ENCODE measurements at places on chromosomes 3 and 15. TPM values are rescaled to one million over a fixed set of nuclear protein-coding genes. Genes with fewer than 3 reads are reported as not detected.

Gene RTP4
- polyA plus RNA-seq: 1.8 TPM

Gene TMEM108
- 0.57 TPM for polyA plus RNA-seq

Gene ZNF660
- polyA plus RNA-seq: 0.49 TPM

Gene PHC3
- polyA plus RNA-seq: 5.7 TPM

Gene GREM1
- 0.04 TPM for polyA plus RNA-seq

DNA sequence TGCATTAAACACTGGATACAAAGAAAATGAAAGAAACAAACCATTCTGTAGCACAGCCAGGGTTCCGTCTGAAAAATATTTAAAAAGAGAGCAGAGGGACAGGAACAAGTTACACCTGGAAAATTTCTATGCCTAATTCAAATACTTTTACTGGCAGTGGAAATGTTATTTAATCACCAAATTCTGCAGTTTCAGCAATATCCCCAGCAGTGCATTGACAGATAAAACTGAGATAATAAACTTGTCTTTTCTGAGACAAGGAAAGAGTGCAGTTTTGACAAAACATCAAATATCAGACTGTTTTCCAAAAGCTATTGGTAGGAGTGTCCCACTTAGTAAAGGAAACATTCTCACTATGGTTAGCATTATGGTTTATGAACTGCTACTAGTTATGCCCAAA is 173.4 kb upstream of the FAM3D start:
- no peak for DNase-seq

DNA sequence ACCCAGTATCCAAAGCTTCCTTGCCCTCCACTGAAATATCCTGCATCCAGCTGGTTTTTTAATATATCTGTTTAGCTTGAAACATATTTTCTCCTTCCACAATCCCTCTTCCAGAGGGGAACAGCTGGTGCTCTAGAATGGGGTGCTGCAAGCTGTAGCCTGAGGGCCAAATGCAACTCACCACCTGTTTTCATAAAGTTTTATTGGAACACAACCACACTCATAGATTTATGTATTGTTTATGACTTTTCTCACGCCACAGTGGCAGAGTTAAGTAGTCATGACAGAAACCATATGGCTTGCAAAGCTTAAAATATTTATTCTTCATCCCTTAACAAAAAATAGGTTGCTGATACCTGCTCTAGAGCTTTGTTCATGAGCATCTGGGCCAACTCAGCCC is 298.7 kb downstream of the CLSTN2 start:
- no peak for DNase-seq

DNA sequence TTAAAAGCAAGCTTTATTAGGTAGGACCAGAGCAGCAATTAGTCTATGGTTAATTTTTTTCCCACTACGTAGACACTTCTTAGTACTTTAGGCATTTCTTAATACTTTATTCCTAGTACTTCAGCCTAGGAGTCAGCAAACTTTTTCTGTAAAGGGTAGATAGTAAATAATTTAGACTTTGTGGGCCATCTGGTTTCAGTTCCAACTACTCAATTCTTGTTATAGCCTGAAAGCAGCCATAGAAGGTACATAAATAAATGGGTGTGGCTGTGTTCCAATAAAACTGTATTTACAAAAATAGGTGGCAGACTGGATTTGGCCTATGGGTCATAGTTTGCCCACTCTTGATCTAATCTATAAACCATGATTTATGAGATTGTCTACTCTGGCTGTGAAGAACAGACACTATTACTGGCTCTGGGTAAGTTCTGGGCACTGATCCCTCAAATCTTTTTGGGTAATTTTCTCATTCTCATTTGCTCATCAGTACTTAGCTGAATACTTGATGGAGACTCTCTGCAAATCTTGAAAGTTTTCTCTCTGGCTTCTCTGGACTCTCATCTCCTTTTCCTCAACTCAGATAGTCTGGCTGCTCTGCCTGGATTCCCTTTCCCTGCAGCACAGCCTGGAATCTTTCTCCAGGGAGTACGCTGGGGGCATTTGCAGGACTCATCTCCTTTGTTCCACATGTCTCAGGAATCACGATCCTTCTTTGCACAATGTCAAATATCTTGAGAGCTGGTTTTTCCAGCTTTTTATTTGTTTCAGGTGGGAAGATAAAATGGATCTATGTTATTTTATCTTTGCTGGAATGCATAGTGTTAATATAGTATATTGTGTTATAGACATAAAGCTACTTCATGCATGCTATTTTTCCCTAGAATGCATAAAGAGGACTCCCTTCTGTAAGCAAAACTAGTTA is 524.8 kb upstream of the TBL1XR1 start:
- DNase-seq: no peak

GRCh38 chr3:193194371-193194770 is 46.7 kb upstream of the PLAAT1 start:
- no peak for DNase-seq

- no peak for DNase-seq
Observed at GRCh38 chr3:100769693-100770092, 60.4 kb downstream of the TFG start.

GRCh38 chr3:22496641-22497040 is 706.5 kb upstream of the UBE2E2 start:
- no peak for DNase-seq

- no peak for DNase-seq
Observed at GRCh38 chr15:93341164-93341563, 252.2 kb upstream of the RGMA start.

- no peak for DNase-seq
Observed at GRCh38 chr3:4429648-4430350, 37.3 kb downstream of the SUMF1 start.

Gene MPI
- 28.9 TPM for polyA plus RNA-seq

- DNase-seq: no peak
Observed at GRCh38 chr15:62966294-62967078, 76.1 kb upstream of the TPM1 start.

DNA sequence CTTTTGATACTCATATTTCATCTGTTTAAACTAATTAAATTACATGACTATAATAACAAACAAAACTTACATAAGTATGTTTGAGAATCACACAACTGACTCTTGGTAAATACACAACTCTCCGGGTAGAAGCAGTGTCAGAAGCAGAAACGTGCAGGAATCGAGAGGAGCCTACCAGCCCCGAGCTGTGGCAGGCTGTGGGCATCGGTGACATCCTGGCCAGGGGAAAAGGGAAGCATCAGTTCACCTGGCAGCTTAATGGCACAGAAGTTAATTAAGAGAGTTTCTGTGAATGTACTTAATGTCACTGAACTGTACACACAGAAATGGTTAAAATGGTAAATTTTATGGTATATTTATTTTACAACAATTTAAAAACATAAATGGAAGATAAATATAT is 90.2 kb downstream of the CRTC3 start:
- DNase-seq: no peak

GRCh38 chr3:119613201-119613600 is 15.5 kb downstream of the PLA1A start:
- no peak for DNase-seq

DNA sequence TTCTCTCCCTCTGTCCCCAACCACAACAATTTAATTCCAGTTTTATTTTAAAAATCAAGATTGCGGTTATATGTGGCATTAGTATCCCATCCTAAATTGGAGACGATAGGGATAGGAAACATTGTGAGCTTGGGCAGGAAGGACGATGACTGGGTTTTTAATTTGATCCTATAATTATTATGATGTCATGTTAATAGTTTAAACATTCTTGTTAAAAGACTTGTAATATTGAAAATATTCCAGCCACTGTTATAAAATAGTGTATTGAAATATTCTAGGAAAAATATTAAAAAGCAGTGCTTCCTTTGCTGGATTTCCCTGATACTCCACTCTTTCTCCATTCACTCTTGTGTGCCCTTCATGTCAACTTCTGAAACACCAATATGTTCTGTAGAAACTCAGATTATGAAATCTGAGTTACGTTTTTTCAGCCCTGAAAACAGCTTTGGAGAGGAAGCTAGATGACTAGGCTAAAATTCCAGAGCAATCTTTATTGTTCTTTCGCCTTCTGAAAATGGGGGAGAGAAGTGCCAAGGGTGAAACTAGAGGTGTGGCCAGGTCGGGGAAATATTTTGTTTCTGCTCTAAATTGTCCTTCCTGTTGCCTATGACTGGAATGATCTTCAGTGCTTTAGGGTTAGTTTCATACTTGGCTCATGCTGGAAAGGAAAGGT is 46.1 kb upstream of the MAP3K13 start:
- no peak for DNase-seq

Gene THAP10
- polyA plus RNA-seq: 5.5 TPM

Gene RAD54L2
- 5.5 TPM for polyA plus RNA-seq

- DNase-seq: peak; percentile 33
Observed at GRCh38 chr3:170418422-170419398, at the start of gene CLDN11. Gene CLDN11, plus strand, starts transcription at chr3:170418868. Its CDS starts 199 bp downstream, at chr3:170419067.

Gene DAZL
- polyA plus RNA-seq: not detected

Gene IMPG2
- polyA plus RNA-seq: not detected

DNA sequence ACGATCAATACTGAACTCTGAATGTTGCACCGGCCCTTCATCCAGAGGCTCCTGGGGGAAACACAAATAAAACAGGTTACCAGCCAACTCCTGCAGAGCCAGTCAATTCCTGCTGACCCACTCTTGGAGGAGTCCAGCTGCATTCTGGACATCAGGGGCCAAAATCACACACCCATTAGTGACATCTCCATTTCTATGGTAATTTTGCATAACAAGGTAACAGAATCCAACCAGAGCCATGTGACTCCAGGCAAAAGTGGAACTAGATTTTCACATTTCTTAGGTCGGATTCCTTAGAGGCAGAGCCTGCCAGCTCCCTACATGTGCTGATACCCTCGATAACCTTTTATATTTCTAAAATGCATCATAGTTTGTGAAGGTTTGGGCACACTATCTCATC is 119.2 kb upstream of the CTNNB1 start:
- no peak for DNase-seq

DNA sequence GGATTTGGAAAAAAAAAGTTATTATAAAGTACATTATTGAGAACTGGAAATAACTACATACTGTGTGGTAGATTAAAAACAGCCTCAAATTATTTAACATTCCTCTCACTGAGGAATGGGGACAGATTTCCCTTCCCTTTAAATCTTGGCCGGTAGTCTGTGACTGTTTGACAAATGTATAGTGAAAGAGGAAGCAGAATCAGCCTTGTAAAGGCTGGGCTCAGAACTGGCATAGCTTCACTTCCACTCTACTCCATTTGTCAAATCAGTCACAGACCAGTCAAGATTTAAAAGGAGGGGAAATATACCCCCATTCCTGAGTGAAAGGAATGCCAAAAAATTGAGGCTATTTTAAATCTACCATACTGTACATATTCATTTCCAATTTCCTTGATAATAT is 18.2 kb upstream of the B4GALT4 start:
- DNase-seq: no peak

Measured in heart left ventricle (tissue), 16 donors.